ENCODE measurements at places on chromosomes 5 and 9. TPM values are rescaled to one million over a fixed set of nuclear protein-coding genes. Genes with fewer than 3 reads are reported as not detected.

Gene SLIT3
- 52.4 TPM for total RNA-seq

Gene OMD
- not detected for total RNA-seq

Gene DBH
- total RNA-seq: not detected

Gene SLCO6A1
- not detected for total RNA-seq

Gene SPINK13
- not detected for total RNA-seq

Gene PCDHGA7
- 4.1 TPM for total RNA-seq

Gene LCNL1
- total RNA-seq: 2.5 TPM

Gene CPLANE1
- total RNA-seq: 14.3 TPM

Gene FSD1L
- total RNA-seq: 2.0 TPM

Gene PCDHA1
- total RNA-seq: 0.16 TPM

Gene LRRC26
- total RNA-seq: 0.16 TPM

Gene FGF1
- 0.25 TPM for total RNA-seq

Gene ST6GALNAC6
- 37.0 TPM for total RNA-seq

Gene SHISAL2B
- not detected for total RNA-seq

Gene THBS4
- 0.33 TPM for total RNA-seq

Gene IL3
- total RNA-seq: not detected

Gene EMB
- total RNA-seq: 12.4 TPM

Gene SH3PXD2B
- total RNA-seq: 28.5 TPM

Gene KCNV2
- total RNA-seq: not detected

Gene CCDC183
- total RNA-seq: not detected

Gene CD14
- total RNA-seq: not detected

Gene ADAMTS19
- total RNA-seq: 0.13 TPM

Gene ZNF879
- 0.49 TPM for total RNA-seq

Gene BHMT2
- total RNA-seq: 0.98 TPM

Gene LHX3
- total RNA-seq: not detected

Gene TMEM215
- total RNA-seq: not detected

Gene ZNF608
- 65.4 TPM for total RNA-seq

Gene LCN9
- not detected for total RNA-seq

Gene EGR1
- total RNA-seq: 8.5 TPM

Gene ZMAT2
- total RNA-seq: 8.8 TPM

Gene RMRP
- total RNA-seq: 178,042 TPM

Gene IFNE
- total RNA-seq: not detected

Gene F12
- 5.1 TPM for total RNA-seq

Gene SPAG8
- total RNA-seq: 0.33 TPM

Gene MEGF9
- 10.8 TPM for total RNA-seq

Gene ALDH1A1
- total RNA-seq: 16.0 TPM

Gene RGMB
- total RNA-seq: 41.4 TPM

Gene CD72
- total RNA-seq: 0.49 TPM

Gene FBP2
- total RNA-seq: not detected

Gene PCDHB12
- total RNA-seq: 0.25 TPM
